ENCODE measurements at places on chromosomes 1 and 21. TPM values are rescaled to one million over a fixed set of nuclear protein-coding genes. Genes with fewer than 3 reads are reported as not detected.

Gene CYB5RL
- 3.1 TPM for total RNA-seq

Gene CD84
- total RNA-seq = not detected

Gene SPATA21
- 0.06 TPM for total RNA-seq

Gene UBE4B
- total RNA-seq = 15.5 TPM

Gene HUNK
- total RNA-seq = 1.3 TPM

Gene C1QTNF12
- 1.4 TPM for total RNA-seq

Gene PTGFR
- not detected for total RNA-seq

Gene GOLT1A
- total RNA-seq = 4.7 TPM
